ENCODE measurements at places on chromosomes 5 and 9.

- DNase-seq: no peak
Measured at GRCh38 chr5:33809936-33810335, 81.9 kb downstream of the ADAMTS12 start.

DNA sequence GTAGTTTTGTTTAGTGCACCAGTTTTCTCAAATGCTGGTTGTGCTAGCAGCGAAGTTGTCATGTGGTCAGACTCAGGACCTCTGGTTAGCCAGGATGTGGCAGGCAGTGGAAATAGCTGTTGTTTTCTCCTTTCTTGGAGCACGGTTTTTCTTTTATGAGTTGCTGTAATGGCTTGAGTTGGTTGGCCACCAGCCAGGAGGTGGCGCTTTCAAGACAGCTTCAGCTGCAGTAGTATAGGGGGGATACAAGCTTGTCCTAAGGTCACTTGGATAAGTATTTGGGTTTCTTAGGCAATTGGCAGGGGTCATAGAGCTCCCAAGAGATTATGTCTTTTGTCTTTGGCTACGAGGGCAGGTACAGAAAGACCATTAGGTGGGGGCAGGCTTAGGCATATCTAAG lies 274.2 kb upstream of the TARS1 start:
- DNase-seq: no peak

- DNase-seq: no peak
Measured at GRCh38 chr5:174183701-174184100, 138.2 kb downstream of the NSG2 start.

GRCh38 chr5:31768046-31768445 lies 129.1 kb downstream of the PDZD2 start:
- DNase-seq: no peak

DNA sequence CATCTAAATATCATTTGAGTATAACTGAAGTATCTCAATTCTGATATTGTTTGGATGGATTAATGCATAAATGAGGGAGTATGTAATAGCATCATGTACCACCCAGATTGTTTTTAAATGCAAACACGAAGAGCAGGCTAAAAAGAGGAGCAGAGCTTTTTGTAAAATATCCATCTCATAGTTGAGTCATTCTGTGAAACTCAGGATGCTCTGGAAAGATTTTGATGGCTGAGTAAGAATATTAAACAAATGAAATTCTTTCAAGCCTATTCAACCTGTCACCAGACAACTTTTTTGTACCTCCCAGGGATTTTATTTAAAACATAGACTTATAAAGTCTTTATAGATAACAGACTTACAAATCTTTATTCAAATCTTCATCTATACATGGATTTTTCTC lies 625.9 kb downstream of the TLE4 start:
- DNase-seq: no peak

- no peak for DNase-seq
Measured at GRCh38 chr5:96734871-96735325, 72.7 kb downstream of the CAST start.

GRCh38 chr9:36470643-36471290 lies 70.7 kb upstream of the RNF38 start:
- DNase-seq: no peak

Measured in esophagus squamous epithelium (tissue), 5 donors.